ENCODE measurements at places on chromosomes 12 and 14.

DNA sequence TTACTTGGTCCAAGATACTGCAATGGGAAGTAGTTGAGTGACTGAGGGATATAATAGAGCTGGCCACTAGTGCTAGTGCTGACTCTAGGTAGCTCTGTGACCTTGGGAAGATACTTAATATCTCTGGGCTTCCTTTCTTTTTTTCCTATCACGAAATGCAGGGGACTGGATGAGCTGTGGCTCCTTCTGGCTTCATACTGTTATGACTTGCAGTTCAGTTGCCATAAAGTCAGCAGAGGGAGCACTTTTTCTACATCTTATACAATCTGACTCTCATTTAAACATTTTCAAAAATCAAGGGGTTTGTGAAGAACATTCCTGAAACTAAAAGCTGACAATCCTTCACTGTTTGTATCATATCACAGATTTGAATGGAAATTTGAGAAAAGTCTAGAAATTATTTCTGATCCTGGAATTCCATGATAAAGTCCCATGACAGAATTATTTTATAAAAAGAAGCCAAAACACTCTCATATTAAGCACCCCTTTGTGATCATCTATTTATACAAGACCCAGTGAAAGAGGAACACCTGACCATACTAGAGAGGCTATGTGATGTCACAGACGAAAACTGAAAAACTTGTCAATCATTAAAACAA, 5.3 kb downstream of the BHLHE41 start:
- DNase-seq, result no peak

DNA sequence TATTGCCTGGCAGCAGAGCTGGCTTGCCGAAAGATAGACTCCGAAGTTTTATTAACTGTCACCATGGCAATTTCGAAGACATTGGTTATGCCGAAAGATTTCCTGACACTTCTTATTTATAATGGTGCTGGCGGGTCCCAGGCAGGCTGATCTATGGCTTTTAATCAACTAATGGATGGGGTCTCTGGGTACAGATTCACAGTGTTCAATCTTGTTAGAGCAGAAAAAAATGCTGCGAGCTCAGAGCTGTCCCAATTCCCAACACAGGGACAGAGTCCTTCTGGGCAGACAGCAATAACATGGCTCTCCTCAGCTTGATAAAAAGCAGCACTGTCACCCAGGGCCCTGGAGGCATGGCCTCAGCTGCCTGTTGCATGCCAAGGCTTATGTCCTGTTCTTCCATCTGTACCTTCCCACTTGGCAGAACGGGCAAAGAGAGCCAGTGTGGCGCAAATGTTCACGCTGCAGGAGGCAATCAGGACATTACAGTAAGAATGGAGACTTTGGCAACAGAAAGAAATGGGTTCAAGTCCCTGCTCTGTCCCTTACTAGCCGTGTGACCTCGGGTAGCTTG, 228.2 kb upstream of the PWP1 start:
- DNase-seq, result no peak

- no peak for DNase-seq
These were observed 149.2 kb upstream of the SYT10 start for GRCh38 chr12:33588725-33589405.

DNA sequence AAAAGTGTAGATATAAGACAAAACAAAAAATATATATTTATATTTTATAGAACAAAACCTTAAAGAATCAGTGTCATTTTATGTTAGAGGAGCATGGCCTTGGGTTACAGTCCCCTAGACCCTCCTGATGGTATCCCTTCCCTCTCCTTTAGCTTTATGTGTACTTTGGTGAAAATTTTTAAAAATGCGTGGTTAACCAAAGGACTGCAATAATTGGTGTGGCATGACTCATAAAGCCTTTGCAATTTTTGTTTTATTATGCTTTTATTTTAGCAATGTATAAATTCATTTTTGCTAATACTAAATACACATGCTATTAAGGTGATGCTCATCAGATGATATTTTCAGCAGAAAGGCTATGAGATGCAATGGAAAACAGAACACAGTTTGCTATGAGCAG, 264.4 kb downstream of the SYT1 start:
- DNase-seq, result no peak

GRCh38 chr14:96058576-96059200, 19.5 kb downstream of the C14orf132 start:
- no peak for DNase-seq
